ENCODE measurements at places on chromosomes 2 and 18. TPM values are rescaled to one million over a fixed set of nuclear protein-coding genes. Genes with fewer than 3 reads are reported as not detected.

Gene RUFY4
- 0.17 TPM for total RNA-seq

Gene SCYGR7
- not detected for total RNA-seq

Gene MFSD2B
- total RNA-seq: 0.23 TPM

Gene TYW5
- total RNA-seq: 6.5 TPM

Gene TMEM247
- not detected for total RNA-seq

Gene ANKRD29
- total RNA-seq: 3.1 TPM

Gene CRIM1
- 153 TPM for total RNA-seq

Gene C2orf72
- total RNA-seq: 34.2 TPM

Gene HOXD13
- not detected for total RNA-seq

Gene CLEC4F
- total RNA-seq: 0.17 TPM

Gene HNMT
- total RNA-seq: 92.7 TPM

Gene CTAGE1
- total RNA-seq: 0.06 TPM

Gene OXER1
- total RNA-seq: 3.7 TPM

Gene FBXO15
- 1.8 TPM for total RNA-seq

Gene CDH19
- total RNA-seq: 4.0 TPM

Gene GKN1
- total RNA-seq: not detected

Gene NAT8
- 2.4 TPM for total RNA-seq

Gene IL18R1
- total RNA-seq: 6.2 TPM

Gene GLI2
- 9.2 TPM for total RNA-seq

Gene C1QL2
- total RNA-seq: not detected

Gene CDH20
- total RNA-seq: not detected

Gene NGEF
- total RNA-seq: 12.0 TPM

Gene FSIP2
- total RNA-seq: 1.6 TPM

Gene TACR1
- 0.83 TPM for total RNA-seq

Gene CYP26B1
- 2.2 TPM for total RNA-seq

Gene CXXC1
- total RNA-seq: 92.2 TPM

Gene SLC66A3
- total RNA-seq: 26.6 TPM

Gene SNED1
- 40.9 TPM for total RNA-seq

Gene WDR33
- total RNA-seq: 49.2 TPM

Gene COMMD1
- total RNA-seq: 35.0 TPM

Gene CAPN13
- 44.4 TPM for total RNA-seq

Gene LHCGR
- 0.32 TPM for total RNA-seq

Gene FOXI3
- not detected for total RNA-seq

Gene HOXD12
- total RNA-seq: not detected

Gene CDH7
- not detected for total RNA-seq

Gene LIMS4
- 2.8 TPM for total RNA-seq

Gene FKBP1B
- total RNA-seq: 23.0 TPM

Gene SYT4
- total RNA-seq: 0.40 TPM

Gene SERPINB3
- total RNA-seq: not detected

Gene FBLN7
- 2.9 TPM for total RNA-seq

Gene SPHKAP
- total RNA-seq: 0.03 TPM

Gene SLC8A1
- total RNA-seq: 82.9 TPM

Gene RAB27B
- total RNA-seq: 16.6 TPM

Gene KIF3C
- 10.1 TPM for total RNA-seq

Gene ARHGAP25
- total RNA-seq: 12.6 TPM

Gene DQX1
- 0.43 TPM for total RNA-seq

Gene SRD5A2
- total RNA-seq: 0.09 TPM

Gene C2orf78
- total RNA-seq: not detected

Gene SF3B6
- 69.5 TPM for total RNA-seq

Gene FBXO36
- 2.3 TPM for total RNA-seq

Gene UGT1A10
- total RNA-seq: 47.5 TPM

Gene IL1R1
- total RNA-seq: 51.9 TPM

Gene PRSS56
- total RNA-seq: not detected
